ENCODE measurements at places on chromosomes 5 and 9.

GRCh38 chr9:75088646-75089372, 495 bp downstream of the OSTF1 start:
- DNase-seq, result peak; percentile 63

DNA sequence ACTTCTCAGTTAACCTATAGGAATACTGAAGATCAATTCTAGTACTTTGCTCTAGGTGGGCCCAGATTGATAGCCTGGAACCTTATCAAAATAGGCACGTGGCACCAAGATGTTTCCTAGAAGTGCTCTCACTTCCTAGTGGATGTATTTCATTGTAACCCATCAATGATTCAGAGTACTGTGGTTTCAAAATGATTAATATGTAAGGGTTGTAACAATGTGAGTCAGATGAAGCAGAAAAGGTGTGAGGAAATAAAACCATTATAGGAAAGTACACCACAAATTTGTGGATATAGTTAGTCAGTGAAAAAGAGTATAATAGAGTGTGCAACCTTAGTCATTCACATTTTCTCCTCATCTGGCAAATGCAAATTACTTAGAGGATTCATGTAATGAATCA, 177.3 kb upstream of the FST start:
- no peak for DNase-seq

DNA sequence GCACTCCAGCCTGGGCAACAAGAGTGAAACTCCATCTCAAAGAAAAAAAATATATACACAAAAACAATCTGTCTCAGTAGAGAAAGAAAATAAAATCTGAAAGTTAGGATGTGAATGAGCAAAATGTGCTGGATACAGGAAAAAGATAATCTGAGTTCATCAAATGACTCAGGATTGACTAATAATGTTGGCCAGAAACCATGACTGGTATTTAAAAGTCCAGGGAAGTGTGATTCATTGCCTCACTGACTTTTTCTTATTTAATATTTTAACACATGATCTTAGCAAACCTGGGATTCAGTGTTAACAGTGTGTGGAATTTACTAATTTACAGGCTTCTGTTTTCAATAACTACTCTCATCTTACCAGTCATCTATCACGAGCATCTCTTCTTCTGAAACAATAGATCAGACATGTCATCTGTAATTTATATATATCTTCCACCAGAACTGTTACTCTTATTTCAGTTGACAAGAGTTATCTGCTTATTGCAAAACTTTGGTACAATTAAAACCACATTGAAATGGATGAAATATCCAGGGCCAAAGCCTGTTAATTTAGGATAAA, 256.7 kb downstream of the CDH12 start:
- DNase-seq, result no peak

- no peak for DNase-seq
Measured at GRCh38 chr5:9513827-9514226, 32.0 kb downstream of the SEMA5A start.

DNA sequence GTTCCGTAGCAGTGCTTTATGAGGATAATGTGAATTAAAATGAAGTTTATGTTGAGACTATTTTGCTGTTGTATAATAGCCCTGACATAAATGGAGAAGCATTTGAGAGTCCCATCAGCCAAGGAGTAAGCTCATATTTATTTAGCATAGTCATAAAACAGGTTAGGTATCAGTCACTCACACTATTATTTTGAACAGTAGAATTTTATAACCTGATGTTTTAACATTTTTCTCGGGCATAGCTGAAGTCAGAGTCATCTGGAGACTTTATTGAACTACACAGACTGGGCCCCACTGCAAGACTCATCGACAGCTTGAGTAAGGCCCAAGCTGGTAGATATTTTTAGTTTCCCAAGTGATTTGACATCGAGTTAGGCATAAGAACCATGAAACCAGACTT, 620.3 kb upstream of the WWC1 start:
- DNase-seq, result no peak

DNA sequence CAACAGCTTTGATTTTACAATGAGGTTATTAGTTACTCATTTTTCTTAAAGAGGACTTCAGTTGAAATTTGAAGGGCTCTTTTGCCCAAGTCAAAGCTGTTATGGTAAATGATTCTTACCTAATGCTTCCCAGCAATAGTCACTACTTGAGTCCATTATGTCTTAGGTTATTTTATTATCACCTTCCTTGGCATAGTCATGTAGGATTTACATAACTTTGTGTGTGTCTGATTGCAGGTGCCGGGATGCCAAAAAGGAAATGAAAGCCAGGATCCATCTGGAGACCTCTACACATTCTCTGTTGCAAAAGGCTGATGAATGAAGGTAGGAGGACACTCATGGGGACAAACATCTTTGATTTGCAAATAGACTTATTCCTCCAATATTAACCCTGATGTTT, 38.8 kb upstream of the PLPPR1 start:
- DNase-seq, result no peak

DNA sequence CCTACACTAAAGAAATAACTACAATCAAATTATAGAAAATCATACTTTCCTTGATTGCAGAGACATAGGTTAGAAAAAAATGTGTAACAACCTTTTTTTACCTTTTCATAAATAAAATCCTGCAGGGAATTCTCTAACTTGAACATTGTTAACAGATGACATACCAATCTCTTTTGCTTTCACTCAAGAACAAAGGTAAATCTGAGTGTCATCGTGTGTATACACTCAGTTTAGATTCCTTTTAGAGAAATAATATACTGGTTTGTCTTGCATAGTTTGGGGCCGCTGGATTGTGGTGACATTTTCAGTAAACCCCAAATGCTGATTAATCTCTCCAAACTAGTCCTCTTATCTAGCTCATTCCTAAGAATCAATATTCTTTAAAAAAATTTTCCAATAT, 20.8 kb upstream of the MTAP start:
- no peak for DNase-seq

DNA sequence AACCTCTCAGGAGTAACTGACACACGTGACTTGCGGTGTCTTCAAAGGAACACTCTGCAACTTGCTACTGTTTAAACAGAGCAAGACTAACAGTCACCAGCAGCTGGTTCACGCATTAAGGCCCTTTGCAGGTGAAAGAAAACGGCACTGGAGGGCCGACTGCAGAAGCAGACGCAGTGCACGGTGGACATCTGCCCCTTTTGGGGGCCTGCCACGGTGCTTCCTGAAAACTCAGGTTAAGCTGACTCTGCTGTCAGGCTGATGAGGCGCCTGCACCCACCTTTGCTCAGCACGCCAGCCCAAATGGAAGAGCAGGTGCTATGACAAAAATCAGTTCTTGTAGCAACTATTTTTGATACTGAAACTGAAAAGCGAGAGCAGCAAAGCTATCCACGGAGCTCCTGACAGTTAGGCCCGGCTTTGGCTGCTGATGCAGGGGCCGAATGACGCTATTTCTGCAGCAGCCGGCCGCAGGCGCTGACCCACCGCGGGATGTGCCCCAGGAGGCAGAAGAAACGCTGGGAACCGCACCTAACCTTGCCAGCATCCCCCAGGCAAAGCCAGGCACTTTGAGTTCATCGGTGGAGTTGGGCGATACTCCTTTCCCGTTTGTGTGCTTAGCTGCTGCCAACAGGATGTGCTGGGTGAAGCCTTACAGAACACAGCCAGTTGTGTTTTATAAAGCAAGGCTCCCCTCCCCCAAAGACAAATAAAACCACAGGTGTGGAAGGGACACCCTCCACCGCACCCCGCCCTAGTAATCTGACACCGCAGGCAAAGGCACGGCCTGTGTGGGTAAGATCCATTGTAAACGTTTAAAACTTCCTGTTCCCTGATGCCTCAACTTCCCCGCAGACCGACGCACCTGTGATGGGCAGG, 21.1 kb upstream of the TERT start:
- peak; percentile 100 for DNase-seq

- DNase-seq, result no peak
Measured at GRCh38 chr9:134343637-134344036, 17.4 kb downstream of the RXRA start.

GRCh38 chr9:102479191-102479590, 515.9 kb upstream of the CYLC2 start:
- no peak for DNase-seq

DNA sequence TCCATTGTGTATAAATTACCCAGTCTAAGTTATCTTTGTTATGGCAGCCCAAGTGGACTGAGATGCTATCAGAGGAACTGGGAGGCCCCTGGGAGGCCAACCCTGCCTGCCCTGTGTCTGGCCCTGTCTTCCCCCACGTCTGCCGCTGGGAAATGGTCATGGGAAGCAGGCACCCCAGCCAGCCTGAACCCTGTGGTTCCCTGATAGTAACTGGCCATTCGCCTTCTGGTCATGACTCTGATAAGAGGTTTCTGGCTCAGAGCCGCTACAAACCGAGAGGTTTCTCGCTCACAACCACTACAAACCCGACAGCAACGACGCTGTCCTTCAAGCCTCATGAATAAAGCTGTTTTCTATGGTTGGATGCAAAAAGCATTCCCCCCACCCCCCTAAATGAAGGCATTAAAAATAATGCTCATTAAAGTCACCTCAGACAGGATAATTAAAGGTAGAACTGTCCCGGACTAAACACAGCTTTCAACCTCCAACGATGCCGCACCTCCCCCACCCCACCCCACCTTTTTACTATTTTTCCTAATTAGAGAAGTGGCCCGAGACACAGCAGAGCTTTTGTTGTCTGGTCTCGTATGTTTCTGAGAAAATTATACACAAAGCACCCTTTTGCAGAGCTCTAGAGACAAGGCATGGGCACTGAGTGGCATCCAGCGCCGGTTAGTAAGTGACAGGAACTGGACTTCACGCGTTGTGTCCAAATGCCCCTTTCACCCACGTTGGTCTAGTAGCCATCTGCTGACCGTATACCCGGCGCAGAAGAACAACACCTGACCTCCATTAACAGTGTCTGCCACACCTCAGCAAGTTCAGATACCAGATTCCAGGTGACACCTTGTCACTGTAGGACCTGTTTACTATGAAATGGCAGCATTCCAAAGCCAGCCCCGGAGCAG, 140.8 kb downstream of the COL23A1 start:
- no peak for DNase-seq

DNA sequence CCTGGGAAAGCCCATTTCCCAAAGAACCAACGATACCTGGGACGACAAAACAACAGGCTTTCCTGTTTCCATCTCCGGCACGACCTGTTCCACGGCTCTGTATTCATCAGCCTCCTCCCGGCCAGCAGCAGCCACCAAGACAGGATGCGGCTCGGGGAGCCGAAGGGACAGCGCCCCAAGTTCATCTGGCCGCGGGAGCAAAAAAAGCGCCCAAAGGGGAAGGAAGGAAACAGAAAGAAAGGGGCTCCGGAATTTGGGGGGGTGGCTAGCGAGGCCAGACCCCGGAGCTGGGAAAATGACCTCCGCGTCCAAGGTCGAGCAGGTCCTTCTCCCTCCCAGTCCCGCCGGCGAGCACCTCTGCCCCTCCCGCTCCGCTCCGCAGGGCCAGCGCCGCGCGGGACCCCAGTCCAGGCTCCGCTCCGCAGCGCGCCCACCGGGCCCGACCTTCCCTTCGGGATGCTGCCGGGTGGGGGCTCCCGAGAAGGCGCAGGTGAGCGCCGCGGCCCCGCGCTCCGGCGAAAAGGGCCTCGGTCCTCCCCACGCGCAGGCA, 608 bp downstream of the ELOVL7 start:
- no peak for DNase-seq

- DNase-seq, result peak; percentile 78
Measured at GRCh38 chr5:126274076-126274762, 149.0 kb upstream of the GRAMD2B start.

GRCh38 chr5:132065351-132065937, 5.0 kb downstream of the IL3 start:
- DNase-seq, result peak; percentile 39

- no peak for DNase-seq
Measured at GRCh38 chr5:158543539-158544387, 556.0 kb downstream of the EBF1 start.

DNA sequence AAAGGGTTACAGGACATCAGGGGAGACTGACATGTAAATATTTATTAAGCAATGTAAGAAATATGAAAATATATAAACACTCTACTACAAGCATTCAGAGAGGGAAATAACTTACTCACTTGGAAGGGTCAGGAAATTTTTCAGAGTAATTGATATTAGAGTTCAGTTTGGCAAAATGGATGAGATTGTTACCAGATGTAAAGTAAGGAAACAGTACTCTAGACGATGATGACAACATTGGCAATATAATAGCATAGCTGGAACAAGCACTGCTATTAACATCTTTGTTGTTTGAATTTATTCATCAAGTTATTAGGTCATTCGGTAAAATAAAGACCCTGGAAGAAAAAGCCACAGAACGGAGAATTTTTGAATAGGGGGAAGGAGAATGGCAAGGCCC, 49.1 kb downstream of the GNA14 start:
- DNase-seq, result no peak

DNA sequence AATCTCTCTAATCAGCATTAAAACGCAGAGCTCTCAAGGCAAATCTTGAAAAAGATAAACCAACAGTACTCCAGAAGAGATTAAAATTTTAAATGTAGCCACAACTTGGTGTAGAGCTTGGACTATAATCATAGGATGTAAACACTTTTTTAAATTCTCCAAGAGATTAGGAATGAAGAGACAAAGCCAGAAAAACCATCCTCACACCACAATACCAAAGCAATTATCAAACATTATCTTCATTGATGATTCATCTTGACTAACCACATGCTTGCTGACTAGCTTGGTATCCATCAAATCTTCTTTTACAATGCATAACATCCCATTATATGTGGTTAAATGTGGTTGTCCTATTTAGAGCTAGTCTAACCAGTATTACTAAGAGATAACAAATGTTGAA, 815.1 kb downstream of the TLE1 start:
- no peak for DNase-seq

GRCh38 chr5:126334760-126335159, 88.4 kb upstream of the GRAMD2B start:
- no peak for DNase-seq

DNA sequence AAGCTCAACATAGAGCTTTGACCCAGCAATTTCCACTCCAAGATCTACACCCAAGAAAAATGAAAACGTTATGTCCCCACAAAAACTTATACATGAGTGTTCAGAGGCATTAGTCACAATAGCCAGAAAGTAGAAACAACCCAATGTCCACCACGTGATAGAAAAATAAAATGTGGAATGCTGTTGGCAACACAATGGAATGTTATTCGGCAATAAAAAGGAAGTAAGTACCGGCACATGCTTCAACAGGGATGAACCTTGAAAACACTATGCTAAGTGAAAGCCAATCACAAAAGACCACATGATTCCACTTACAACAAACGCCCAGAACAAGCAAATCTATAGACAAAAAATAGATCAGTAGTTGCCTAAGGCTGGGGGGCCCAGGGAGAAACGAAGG, 6.0 kb downstream of the UBQLN1 start:
- no peak for DNase-seq

- no peak for DNase-seq
Measured at GRCh38 chr5:6261256-6261655, 117.1 kb downstream of the MED10 start.

- DNase-seq, result no peak
Measured at GRCh38 chr9:35882996-35883395, 12.8 kb upstream of the OR13J1 start.

GRCh38 chr9:133718563-133719315, 19.4 kb downstream of the SARDH start:
- no peak for DNase-seq
